ENCODE measurements at places on chromosomes 1 and 21.

- DNase-seq = peak; percentile 49
Measured at GRCh38 chr21:31343680-31344480, at the start of gene TIAM1. Gene TIAM1, minus strand, starts transcription at chr21:31344261. Its CDS starts 77,289 bp downstream, at chr21:31266972.

GRCh38 chr1:34779526-34779925, 1.5 kb upstream of the GJB3 start:
- DNase-seq = no peak

GRCh38 chr1:24871306-24871901, 58.7 kb downstream of the RUNX3 start:
- no peak for DNase-seq

DNA sequence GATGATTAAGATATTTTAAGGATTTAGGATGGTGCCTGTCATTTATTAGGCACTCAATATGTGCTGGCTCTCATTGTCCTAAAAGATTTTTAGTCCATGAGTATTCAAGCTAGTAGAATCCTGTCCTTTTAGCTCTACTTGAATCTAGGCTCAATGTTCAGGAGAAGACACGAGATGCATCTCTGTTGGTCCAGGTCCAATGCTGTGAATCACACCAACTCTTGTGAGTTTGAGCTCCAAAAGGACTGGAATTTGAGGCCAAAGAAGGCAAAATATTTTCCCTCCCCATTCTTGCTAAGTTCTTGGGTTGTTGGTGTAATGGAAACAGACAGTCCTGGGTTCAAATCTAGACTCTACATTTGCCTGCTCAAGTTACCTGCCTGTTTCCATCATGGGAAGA, 1.4 kb upstream of the PODN start:
- DNase-seq = no peak

GRCh38 chr21:23601549-23601948, 2005.7 kb downstream of the MRPL39 start:
- DNase-seq = peak; percentile 7

- DNase-seq = no peak
Measured at GRCh38 chr21:43270800-43271301, 102.0 kb downstream of the CRYAA start.

GRCh38 chr1:162087574-162087973, 18.1 kb downstream of the NOS1AP start:
- no peak for DNase-seq

GRCh38 chr1:21931171-21932093, 5.7 kb downstream of the HSPG2 start:
- no peak for DNase-seq

GRCh38 chr1:111775966-111776365, 20.3 kb downstream of the DDX20 start:
- no peak for DNase-seq
